CD4-positive, alpha-beta T cell treated with Interleukin-1 beta for 1 hour (primary cell): ENCODE measurements at places on chromosomes 13 and 19.

- no peak for DNase-seq
These were observed 1648.9 kb upstream of the SLC10A2 start for GRCh38 chr13:104715111-104715510.

DNA sequence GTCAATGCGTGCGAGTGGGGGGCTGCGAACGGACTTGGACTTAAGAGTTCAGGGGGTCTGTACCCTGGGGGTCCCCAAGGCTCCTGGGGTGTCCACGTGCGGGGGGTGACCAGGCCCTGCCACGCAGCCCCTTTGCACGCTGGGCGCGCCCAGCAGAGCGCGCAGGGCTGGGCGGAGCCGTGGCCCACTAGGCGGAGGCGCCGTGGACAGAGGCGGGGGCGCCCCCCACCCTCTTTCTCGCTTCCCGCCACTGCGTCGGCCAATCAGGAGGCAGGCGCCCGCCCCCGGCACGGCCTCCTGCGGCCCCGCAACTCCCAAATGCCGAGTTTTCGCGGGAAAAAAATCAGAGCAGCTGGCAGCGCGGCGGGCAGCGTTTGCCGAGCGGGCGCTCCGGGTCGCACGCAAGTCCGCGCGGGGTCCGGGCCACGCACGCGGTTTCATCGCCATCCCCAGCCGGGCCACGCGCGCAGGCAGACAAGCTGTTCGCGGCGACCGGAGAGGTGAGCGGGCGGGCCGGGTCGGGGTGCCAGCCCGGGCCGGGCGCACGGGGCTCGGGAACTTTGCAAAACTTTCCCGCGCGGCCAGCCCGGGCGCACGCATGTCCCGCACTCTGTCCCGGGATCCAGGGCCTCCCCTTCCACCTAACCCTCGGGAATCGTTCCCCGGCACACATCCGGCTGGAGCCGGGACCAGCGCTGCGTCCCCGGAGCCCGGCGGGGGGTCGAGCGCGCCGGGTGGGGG lies at the start of gene UHRF1:
Gene UHRF1, plus strand, starts transcription at position 346 of the 741 bp plus-strand sequence. CDS start 1,385 bp downstream, outside the sequence.
- DNase-seq: no peak

DNA sequence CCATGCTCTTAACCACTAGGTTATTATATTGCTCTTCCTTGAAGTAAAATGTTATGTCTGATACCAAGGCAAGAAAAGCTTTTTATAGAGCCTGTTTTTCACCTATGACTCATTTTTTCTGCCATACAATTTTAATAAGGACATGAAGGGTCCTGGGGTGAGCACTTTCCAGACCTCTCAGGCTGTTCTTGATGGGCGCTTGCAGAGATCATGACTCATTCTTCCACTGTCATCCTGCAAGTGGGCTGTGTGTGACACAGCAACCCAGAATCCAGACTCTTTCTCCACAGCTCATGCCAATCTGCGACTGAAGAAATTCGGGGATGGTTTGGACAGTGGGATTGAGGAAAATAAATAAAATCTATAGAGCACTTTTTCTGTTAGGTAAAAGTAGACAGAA lies 506.7 kb upstream of the NBEA start:
- no peak for DNase-seq

DNA sequence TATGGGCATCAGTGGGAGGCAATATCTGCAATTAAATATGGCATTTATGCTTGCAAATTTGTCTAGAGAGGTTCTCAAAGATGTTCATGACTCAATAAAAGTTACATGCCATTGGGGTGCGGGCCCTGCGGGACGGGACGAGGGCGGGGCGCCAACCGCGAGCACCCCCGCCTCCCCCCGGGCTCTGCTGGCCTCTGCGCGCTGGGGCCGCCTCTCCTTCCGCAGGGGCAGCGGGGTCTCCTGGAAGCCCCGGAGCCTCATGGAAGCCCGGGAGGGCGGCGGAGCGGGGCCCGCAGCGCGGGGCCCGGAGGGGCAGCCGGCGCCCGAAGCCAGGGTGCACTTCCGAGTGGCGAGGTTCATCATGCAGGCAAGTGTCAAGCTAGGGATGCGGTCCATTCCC lies 179.2 kb downstream of the TPTE2 start:
- DNase-seq: no peak

GRCh38 chr13:83563499-83563898 lies 318.8 kb downstream of the SLITRK1 start:
- no peak for DNase-seq

- no peak for DNase-seq
These were observed at the start of gene SOX21 for GRCh38 chr13:94712287-94712811. Gene SOX21 (minus strand): TSS chr13:94712545. CDS start chr13:94712049, 496 bp downstream.

DNA sequence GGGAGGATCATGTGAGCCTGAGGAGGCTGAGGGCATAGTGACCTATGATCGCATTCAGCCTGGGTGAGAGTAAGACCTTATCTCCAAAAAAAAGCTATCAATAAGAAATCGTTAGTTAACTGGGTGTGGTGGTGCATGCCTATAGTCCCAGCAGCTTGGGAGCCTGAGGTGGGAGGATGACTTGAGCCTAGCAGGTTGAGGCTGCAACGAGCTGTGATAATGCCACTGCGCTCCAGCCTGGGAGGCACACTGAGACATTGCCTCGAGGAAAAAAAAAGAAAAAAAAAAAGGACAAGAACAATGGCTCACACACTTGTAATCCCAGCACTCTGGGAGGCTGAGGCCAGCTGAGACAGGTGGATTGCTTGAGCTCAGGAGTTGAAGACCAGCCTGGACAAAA lies 16.2 kb downstream of the PSPC1 start:
- no peak for DNase-seq

GRCh38 chr13:43408274-43408673 lies 378.5 kb downstream of the ENOX1 start:
- DNase-seq: no peak

DNA sequence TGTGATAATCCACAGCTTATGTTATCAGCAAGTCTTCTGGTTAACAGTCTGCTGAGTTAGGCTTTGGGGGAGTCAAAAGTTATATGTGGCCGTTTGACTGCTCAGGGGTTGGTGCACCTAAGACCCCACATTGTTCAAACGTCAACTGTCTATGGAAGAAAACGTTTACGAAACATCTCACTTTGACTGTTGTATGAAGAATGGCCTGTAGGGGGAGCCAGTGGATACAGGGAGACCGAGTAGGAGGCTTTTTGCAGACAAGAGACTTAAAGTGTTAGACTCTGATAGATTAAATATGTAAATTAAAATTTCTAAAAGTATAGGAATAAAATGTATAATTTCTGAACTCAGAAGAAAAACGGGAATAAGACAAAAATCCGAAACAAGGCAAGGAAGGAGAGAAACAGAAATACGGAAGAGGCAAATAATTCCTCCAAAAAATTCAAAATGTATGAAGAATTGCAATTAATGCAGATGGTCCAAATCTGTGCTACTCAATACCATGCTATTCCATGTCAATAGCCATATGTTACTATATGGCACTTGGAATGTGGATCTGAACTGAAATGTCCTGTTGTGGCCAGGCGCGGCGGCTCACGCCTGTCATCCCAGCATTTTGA lies 37.8 kb downstream of the TNFSF14 start:
- peak; percentile 78 for DNase-seq

- no peak for DNase-seq
These were observed 235.2 kb downstream of the SLITRK5 start for GRCh38 chr13:87906411-87906810.

DNA sequence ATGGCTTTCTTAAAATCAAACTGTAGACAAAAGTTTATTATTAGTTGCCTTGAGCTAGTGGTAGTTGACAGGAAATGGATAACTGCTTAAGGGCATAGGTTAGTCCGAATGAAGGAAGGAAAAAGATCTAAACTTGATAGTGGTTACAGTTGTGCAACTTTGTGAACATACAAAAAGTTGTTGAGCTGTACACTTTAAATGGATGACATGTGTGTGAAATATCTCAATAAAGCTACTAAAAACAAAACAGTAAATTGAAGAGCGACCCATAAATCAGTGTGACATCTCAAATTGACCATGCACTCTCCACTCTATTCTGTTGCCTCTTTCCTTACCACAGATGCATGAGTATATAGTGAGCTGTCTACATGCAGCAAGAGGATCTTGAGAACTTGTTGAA lies 1757.8 kb downstream of the PCDH9 start:
- DNase-seq: no peak

DNA sequence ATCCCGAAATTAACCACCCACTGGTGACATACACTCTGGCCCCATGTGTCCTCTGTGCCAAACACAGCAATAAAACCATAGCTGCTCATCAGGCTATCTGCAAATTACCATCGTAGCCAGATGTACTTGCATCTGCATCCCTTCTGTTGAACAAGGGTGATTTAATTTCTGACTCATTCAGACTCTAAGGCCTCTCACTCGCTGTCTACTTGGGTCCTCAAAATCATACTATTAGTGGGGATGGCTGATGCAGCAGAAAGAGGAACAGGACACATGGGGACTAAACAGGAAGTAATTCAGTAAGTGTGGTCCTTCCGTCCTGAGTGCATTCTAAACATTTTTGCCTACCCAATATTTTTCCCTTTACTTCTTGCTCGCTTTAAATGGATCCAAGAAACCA lies 2275.0 kb upstream of the PCDH20 start:
- DNase-seq: no peak

DNA sequence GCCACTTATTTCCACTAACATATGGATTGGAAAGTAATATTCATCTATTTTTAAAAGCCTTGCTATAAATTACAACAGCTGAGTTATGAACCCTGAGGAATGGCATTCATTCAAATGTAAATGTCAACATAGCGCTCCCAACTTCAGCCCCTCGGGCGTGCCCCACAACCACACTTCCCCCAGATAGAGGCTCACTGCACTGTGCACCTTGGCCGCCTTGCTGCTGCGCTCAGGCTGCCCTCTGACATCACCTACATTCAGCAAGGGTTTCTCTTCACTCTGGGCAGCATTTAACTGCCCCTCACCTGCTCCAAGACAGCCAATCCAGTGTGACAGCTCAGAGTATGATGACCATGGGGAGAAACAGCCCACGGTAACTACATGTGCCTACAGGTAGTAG lies 35.1 kb downstream of the SIAH3 start:
- DNase-seq: no peak

GRCh38 chr19:37329686-37330085 lies 41.2 kb upstream of the ZNF527 start:
- no peak for DNase-seq

DNA sequence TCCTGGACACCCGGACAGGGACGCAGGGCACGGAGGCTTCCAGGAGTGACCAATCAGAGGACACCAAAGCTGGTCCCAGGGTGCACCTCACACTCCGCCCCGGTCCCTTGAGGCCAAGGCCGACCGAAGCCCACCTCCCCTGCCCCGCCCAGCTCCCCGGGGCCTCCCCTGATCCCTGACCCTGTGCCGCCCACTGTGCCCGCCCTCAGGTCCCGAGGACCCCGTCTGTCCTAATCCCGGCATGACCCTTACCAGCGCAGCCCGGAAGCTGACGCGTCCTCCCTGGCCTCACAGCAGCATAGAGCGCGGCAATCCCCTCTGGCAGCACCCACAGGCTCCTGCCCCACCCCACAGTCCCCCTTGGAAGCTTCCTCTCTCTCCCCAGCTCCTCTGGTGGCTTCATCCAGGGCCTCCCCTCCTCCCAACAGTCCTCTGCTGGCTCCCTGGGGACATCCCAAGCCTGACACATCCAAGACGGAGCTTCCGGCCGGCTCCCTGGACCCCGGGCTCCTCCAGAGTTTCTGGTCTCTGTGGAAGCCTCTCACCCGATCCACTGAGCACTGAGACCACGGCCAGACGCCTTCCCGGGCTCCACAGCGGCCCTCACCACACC lies 7.4 kb upstream of the CDC34 start:
- no peak for DNase-seq

DNA sequence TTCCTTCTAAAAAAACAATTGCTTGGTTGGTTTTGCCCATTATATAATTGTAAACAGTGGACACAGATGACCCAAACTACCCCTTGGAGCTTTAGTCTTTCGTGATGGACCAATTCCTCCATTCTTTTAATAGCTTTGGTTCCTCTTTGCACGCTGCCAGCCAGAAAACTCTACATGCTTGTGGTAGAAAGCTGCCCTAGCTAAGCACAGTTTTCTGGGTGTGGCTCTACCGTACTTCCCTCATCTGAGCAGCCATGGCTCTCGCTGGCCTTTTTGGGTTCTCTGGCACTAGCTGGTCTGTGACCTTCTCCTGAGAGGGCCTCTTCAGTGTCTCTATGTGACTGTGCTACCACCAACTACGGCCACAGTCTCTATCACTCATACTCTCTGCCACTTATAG lies 29.9 kb upstream of the CEBPA start:
- peak; percentile 41 for DNase-seq

GRCh38 chr13:93446238-93446637 lies 219.6 kb downstream of the GPC6 start:
- DNase-seq: no peak

DNA sequence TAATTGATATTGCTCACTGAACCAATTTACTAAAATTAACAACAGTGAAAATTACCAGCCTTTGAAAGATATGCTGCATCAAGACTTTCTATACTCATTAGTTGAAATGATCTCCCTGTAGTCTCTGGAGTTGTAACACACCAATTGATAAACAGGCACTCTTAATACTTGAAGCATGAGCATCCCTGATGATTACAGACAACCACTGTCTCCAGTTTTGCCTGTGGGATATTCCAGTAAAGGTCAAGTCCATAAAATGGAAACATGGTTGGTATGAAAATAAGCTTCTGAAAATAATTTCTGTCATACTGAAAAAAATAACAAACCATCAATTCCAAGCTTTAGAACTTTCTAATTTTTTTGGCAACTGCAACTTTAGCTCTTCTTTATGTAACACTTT lies 405.8 kb downstream of the SPRY2 start:
- DNase-seq: no peak

DNA sequence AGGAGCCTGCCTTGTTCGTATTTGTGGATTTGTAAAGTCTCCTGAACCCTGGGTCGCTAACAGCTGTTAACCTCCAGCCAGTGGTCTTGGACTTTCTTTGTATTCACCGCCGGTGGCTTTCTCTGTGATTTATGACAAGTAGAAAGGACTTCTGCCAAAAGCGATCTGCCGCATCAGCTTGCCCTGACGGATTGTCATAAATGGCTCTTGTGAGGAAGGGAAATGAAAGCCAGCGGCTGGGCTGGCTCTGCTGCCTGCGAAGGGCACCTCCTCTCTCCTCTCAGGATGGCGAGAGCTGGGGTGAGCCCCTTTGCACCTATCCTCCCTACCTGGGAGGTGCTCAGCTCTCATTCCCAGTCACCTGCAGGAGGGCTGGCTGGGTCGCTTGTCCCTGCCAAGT lies 25.6 kb downstream of the DHRS12 start:
- no peak for DNase-seq

GRCh38 chr13:23696610-23697009 lies 126.4 kb downstream of the TNFRSF19 start:
- DNase-seq: no peak

DNA sequence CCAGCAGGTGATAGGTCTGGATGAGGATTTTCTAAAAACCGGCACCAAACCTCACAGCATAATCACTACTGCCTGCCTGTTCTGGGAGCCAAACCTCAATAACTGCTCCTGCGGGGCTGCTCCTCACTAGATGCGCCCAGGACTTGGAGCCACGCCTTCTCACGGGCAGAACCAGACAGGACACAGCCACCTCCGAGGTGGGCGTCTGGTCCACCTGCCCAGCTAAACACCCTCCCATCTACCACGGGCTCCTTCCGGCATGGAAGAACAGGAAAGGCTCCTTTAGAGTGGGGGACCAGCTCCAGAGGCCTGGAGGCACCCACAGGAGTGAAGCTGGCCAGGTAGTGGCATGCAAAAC lies 73.5 kb downstream of the PEPD start:
- no peak for DNase-seq

GRCh38 chr13:96940961-96941360 lies 53.3 kb downstream of the OXGR1 start:
- no peak for DNase-seq

GRCh38 chr13:51221674-51222036 lies 543 bp upstream of the FAM124A start:
- no peak for DNase-seq

GRCh38 chr13:65063753-65064152 lies 2166.4 kb downstream of the PCDH9 start:
- DNase-seq: no peak

- no peak for DNase-seq
These were observed 22.9 kb downstream of the SMAD9 start for GRCh38 chr13:36897054-36897616.
